Stimulated activated CD8-positive, alpha-beta memory T cell treated with anti-CD3 and anti-CD28 coated beads, Interleukin-7, amount 100 ng/mL, for 24 hours (primary cell): ENCODE measurements at places on chromosomes 13 and 19.
A peak's percentile ranks its signal among the peaks of the same experiment; 100 is the strongest.

- DNase-seq: no peak
These were observed 51.0 kb downstream of the WDFY2 start for GRCh38 chr13:51635137-51635878.

DNA sequence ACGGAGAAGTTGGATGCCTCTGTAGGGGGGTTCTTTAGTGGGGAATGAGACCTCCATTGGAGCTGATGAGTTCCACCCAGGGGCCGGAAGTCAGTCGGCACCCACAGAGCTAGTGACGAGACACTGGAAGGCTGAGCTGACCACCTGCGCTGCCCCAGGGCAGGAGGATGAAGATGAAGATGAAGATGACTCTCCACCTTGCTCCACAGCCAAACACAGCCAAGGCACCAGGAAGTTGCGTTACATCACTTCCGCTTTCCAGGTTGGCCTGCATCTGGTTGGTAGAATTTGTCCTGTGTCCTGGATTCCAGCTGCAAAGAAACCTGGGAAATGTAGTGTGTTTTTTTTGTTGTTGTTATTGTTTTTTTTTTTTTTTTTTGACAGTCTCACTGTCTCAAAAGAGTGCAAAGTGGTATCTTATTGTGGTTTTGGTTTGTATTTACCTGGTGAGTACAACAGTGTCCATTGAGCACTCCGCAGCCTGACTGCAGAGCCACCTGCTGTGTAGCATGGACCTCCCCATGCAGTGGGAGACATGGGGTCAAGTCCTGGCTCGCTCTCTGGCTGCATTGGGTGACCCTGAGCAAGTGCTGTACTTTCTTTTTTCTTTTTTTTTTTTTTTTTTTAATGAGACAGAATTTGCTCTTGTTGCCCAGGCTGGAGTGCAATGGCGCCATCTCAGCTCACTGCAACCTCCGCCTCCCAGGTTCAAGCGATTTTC lies 1.9 kb downstream of the TBC1D17 start:
- DNase-seq: no peak

- no peak for DNase-seq
These were observed 9.4 kb downstream of the BCL3 start for GRCh38 chr19:44757735-44758505.

GRCh38 chr13:113787694-113788093 lies 28.7 kb downstream of the TMEM255B start:
- no peak for DNase-seq

DNA sequence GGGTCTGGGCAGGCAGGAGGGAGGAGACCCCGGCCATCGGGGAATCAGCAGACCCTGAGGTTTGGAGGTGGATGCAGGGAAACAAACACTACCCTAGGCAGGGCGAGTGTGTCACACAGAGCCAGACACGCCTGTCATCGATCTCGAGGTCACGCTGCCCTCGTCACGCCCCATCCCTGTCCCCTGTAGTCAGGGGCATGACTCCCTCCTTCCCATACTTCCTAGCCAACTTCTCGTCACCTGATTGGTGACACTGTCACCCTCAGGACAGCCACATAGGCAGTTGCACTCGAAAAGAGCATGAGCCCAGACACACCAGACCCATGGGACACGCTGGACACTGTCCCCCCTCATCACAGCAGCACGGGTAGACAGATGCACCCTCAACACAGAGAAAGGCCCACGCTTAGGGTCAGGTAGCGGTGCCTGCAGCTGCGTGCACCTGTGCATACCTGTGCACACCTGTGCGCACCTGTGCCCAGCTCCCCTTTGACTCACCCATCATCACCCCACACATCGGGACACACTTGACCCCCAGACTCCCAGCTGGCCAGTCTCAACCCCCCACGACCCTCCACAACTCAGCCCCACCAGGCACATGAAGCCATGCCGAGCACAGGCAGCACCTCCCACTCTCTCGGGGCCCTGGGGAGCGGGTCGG lies 11.9 kb downstream of the CILP2 start:
- DNase-seq: no peak

- DNase-seq: no peak
These were observed 89.3 kb downstream of the LRCH1 start for GRCh38 chr13:46642254-46642653.

DNA sequence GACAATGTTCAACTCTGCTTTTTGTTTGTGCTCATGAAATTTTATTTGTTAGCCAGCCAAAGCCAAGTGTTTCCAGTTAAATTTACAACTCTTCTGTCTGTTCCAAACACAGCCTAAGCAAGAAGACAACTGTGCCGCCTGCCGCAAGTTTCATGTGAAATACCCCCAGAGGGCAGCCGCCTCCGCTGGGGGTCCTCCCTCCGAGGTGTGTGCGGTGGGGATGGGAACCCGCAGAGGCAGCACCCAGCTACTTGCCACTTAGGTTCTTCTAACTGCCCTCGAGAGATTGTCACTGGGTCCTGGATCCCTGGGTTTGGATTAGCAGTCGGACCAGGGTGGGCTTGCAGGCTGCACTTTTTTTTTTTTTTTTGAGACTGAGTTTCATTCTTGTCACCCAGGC lies 28.5 kb downstream of the ATP11A start:
- no peak for DNase-seq

- no peak for DNase-seq
These were observed 11.2 kb downstream of the SLC1A5 start for GRCh38 chr19:46776927-46777911.

- no peak for DNase-seq
These were observed 1.3 kb downstream of the RGS9BP start for GRCh38 chr19:32676895-32677359.

DNA sequence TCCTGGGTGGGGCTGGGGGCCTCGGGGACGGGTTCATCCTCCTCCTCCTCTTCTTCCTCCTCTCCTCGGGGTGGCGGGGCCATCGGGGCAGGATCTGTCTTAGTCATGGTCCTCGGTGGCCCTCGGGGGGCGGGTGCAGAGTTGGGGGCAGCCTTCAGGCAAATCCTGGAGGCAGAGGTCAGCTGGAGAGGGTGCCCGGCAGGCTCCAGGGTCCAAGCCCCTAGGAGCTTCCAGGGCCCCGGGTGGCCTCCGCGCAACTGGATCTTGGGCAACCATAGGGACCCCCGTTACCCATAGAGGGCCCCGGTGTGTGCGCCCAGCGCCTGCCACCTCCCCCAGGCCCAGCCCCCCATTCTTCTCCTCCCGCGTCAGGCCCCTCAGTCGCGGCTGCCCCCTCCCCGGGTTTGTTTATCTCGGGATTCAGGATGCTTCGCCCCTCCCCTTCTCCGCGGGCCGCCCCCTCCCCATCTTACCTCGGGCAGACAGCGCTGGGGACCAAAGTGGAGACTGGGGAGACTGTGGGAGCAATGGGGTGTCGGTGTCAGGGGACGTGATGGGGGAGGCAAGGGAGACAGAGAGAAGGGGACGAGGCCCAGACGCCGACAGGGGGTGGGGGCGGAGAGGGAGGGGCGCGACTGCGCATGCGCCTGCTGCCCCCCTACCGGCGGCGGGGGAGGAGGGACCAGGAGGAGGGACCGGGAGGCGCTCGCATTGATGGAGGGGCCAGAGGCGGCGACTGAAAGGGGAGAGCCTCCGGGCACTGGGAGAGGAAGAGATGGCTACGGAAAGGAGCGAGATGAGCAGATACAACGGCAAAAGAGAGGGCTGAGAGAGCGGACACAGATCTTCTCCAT lies at the start of gene CLIP3:
Gene CLIP3 (minus strand): TSS at position 623 of the 854 bp plus-strand sequence. CDS start 516 bp downstream, at position 107.
- DNase-seq: peak; percentile 27

- no peak for DNase-seq
These were observed 342.7 kb upstream of the TMTC4 start for GRCh38 chr13:101017123-101017872.

- DNase-seq: no peak
These were observed 3.6 kb downstream of the TLE2 start for GRCh38 chr19:3025549-3025886.

- no peak for DNase-seq
These were observed 17.7 kb downstream of the GPC6 start for GRCh38 chr13:93244141-93244917.

DNA sequence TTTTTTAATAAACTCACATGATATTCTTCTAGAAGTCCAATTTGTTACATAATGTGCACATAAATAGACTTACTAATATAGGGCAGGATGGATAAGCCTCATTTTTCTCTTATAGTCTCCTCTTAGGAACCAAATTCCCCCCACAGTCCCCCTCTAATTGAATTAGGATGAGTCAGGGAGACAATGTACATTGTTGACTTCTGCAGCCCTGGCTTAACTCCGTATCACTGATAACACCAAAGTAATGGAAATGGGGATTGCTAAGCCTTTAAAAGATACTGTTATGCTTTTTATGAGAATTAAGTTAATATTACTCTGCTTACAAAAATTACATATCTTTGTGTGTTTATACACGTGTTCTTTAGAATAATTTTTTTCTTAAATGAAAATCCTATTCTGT lies 5.1 kb upstream of the PCDH9 start:
- DNase-seq: no peak

- no peak for DNase-seq
These were observed 27.6 kb downstream of the SLAIN1 start for GRCh38 chr13:77725071-77725470.

DNA sequence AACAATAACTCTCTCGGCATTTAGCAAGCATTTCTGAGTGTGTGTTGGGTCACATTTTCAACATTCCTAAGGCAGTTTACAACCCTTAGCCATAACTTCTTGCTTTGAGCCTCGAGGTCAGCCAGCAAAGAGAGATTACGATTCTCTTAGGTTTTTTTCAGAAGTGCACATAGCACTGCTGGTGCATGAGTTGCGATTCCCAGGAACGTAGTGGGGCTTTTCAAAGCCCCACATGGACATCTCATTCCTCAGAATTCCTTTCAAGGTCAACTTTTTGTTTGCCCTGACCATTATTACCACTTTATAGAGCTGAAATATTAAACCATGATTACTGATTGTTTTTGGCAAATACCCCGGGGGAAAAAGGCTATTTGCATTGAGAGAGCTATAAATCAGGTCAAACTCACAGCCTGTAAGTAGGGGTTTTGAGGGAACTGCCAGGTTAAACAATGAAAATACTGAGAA lies 705.3 kb downstream of the GPC5 start:
- DNase-seq: no peak

GRCh38 chr19:18290302-18291018 lies 9.0 kb upstream of the JUND start:
- peak; percentile 81 for DNase-seq

- no peak for DNase-seq
These were observed 863.2 kb downstream of the DIAPH3 start for GRCh38 chr13:59300355-59301173.

DNA sequence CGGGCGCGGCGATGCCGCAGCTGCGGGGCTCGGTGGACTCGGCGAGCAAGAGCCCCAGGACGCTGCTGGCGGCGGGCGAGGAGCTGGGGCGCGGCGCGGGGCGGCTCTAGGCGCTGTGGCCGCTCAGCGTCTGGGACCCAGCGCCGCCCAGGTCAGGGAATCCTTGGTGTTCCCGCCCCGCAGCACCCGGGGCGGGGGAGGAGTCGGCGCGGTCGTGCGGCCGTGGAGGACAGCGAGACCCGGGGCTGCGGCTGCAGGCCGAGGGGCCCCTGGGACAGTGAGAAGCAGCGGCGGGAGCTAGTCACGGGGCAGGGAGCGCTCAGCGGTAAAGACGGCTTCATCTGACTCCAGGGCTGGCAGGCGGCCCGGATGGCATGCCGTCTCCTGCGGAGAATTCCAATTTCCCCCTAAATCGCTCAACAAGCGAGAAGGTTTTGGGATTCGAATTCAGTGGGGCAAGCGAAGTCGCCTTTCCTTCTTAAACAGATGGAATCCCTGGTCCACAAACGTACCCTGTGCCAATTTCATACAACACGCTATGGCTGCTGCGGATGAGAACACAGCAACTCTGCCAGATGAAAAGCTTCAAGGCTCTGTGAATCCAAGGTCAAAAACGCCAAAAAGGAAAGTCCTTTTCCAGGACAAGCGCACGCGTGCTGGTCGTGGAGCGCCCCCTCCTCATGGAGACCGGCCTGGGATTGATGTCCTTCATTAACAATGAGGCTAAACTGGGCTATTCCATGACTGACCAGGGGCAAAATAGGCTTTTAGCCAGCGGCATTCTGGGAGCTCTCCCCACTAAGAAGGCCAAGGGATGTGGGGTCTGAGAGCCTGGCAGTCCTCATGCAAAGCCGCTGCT lies 4.2 kb upstream of the ZSCAN4 start:
- no peak for DNase-seq

- no peak for DNase-seq
These were observed 693.7 kb downstream of the UQCRFS1 start for GRCh38 chr19:28519218-28519779.

DNA sequence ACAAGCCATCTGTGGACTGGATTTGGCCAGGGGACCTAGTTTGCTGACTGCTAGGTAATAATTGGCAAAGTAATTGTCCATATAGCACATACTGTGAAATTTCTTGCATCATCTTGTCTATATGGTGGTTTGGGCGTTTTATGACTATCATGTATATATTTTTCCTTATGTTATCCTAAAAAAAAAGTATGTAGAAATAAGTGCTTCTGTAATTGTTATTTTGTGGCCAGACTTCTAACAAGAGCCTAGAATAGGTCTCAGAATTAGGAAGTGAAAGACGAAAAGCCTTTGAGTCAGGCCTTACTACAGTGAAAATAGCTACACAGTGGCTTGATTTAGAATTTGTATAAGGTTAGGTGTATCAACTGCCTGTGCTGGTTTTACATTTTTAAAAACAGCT lies 4.2 kb downstream of the FNDC3A start:
- DNase-seq: no peak

GRCh38 chr13:50345804-50346203 lies 330.6 kb downstream of the KCNRG start:
- DNase-seq: no peak

GRCh38 chr13:50537029-50537428 lies 306.5 kb downstream of the DLEU7 start:
- DNase-seq: no peak

- no peak for DNase-seq
These were observed 1185.4 kb downstream of the DIAPH3 start for GRCh38 chr13:58978331-58978730.

GRCh38 chr13:59877933-59878332 lies 285.8 kb downstream of the DIAPH3 start:
- DNase-seq: no peak

DNA sequence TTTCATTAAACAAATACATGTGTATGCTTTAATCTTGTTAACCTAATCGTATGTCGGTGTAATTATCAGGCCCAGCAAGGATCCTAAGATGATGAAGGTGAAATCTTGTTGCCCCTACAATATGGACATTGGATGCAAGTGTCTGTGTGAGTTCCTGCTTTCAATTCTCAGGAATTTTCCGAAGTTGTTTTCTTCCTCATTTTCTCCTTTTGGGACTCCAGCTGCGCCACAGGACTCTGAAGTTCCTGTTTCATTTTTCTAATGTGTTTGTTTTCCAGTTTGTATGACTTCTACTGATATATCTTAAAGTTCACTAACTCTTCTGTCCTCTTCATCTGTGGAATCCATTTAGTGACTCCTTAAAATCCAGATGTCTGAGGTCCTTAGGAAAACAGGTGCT lies 11.9 kb upstream of the OR7D2 start:
- no peak for DNase-seq

DNA sequence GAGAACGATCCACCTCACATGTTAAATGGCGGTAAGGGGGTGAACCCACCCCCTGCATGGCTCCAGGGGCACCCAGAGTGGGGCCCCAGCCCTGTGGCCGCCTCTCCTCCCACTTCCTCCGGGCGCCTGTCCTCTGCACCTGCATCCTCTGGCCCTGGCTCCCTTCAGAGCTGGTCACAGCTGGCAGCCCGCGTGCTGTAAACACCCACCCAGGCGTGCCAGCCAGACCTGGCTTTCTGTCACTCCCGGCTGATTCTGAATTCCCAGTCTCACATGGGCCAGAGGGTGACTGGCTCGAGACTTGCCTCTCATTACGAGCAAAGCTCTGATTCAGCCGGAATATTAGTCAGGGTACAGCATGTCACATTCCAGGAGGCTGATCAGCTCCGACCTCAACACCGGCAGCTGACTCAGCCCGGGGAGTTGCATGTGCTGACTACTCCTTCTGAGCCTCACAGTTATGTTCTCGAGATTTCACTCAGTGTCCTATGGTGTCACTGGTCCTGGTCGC lies 75.1 kb downstream of the GNG7 start:
- no peak for DNase-seq
